T-helper 22 cell (primary cell): ENCODE measurements at places on chromosomes 4 and X.

DNA sequence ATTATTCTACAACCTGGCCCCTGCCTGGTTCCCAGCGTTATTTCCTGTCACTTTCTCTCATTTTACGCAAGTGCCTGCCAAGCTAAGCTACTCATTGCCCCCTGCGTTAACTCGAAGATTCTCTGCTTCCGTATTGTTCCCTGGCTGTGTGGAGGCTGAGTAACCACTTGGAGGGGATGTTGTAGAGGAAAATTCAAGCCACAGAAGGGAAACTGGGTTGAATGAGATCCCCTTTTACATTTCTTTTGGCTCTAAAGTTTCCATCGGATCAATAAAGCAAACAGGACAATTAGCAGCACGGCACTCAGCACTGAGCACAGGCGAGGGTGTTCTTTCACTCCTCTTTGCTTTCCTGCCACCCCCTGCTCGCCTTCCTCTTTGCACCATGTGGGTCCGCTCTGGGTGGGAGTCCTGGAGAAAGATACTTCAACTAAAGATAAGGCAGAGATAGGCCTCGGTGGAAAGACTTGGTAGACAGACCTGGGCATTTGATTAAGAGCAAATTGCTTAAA, 4.2 kb upstream of the TMSB4X start:
- DNase-seq = peak; percentile 51

- DNase-seq = no peak
These were observed 165.2 kb downstream of the CORIN start for GRCh38 chr4:47672696-47673095.

DNA sequence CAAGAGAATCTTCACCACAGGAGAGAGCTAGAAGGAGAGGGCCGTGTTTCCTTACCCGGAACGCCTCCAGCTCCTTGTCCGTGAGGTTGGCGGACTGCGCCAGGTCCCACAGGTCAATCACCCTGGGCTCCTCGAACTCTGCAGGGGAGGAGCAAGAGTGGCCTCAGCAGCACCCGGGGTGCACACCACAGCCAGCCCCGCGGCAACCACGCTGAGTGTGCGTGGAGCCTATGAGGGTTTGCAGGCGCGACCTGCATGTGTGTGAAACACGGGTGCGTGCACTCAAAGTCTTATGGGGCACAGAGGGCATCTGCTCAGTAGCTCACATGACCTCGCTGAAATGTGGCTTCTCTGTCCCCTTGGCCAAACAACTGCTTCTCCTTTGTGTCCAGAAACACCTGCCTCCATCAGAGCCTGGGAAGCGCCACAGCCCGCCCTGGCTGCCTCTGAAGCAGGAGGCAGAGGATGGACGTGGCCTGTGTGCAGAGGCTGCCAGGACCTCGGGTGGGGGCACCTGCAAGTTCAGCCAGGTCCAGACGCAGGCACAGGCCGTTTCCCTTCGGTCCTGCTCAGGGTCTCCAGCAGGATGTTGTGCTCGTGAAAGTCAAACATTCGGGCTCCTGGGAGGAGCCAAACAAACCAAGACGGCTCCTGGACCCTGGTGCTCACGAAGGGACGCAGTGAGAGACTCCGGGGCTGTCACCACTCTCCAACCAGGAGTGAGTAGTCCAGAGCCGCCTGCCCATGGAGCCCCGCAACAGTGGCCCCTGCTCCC, 16.0 kb downstream of the LRPAP1 start:
- no peak for DNase-seq

DNA sequence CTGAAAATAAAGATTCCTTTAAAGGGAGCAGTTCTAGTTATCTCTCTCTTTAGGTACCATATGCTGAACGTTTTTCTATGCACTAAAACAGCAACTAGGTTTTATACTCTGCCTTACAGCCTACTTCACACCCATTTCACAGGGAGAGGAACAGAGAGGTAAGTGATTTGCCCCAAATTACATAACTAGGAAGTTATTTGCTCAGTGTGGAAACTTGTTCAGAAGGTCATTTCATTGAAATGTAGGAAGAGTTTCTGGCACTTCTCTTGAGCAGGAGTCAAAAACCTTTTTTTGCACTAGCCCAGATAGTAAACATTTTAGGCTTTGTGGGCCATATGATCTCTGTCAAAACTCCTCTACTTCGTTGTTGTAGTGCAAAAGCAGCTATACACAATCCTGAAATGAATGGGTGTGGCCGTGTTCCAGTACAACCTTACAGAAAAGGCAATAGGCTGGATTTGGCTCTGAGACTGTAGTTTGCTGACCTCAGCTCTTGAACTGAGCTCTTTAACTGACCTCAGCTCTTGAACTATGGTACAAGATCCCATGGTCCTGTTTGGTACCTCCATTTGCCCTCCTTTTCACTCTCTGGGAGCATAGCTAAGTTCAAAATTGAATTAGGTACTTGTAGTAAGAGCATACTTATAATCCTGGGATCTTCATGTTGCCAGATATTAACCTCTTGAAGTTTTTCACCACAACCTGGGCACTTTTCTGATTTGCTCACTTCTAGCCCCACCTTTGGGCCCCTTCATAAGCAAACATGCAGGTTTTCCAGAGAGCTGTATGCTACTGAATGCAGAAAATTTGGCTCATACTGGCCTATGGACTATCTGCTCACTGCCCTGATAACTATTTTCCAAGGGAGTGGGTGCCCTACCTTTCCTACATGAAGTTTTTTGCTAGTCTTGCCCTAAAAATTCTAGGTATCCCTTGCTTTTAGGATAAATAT, 53.3 kb downstream of the AR start:
- no peak for DNase-seq

DNA sequence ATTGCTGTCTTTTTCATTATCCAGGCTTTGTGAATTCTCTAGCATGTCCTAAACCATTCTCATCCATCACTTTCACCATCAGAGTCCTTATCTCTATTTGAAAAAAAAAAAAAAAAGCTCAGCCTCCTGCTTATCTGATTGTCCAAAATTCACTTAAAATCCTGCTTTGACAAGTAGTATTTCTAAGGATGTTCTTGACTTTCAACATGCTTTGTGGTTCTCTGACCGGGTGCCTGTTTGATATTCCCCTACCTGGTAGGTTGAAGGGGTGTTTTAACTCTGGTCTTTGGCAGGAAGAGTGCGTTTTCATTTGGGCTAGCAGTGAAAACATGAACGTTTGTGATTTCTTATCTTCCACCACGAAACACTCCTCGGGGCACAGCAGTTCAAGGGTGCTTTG, 17.3 kb upstream of the BBS12 start:
- no peak for DNase-seq

GRCh38 chrX:73577361-73577760, 14.4 kb downstream of the CHIC1 start:
- DNase-seq = no peak

DNA sequence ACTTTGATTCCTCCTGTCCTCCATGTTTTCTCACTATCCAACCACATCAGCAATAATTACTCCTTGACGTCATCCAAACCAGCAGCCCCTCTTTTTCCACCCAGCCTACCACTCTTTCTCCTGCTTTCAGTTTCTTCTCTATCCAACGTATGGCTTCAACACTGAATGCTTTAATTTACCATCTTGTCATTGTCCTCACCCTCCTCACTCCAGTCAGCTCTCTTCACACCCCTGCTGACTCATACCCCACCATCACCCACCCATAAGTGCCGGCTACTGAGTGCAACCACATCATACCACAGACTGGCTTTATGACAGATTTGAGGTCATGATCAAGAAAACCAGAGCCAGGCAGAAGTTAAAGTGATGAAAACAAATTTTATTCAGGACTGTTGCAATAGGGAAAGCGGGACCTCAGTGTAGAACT, 9.8 kb upstream of the ANXA5 start:
- DNase-seq = no peak

- no peak for DNase-seq
These were observed 170.9 kb upstream of the CASK start for GRCh38 chrX:42094218-42094617.

- DNase-seq = no peak
These were observed 153.0 kb downstream of the ATOH1 start for GRCh38 chr4:93981594-93981993.

GRCh38 chr4:47703956-47704355, 133.9 kb downstream of the CORIN start:
- DNase-seq = no peak

- DNase-seq = no peak
These were observed 23.2 kb upstream of the ANXA3 start for GRCh38 chr4:78528327-78528726.

DNA sequence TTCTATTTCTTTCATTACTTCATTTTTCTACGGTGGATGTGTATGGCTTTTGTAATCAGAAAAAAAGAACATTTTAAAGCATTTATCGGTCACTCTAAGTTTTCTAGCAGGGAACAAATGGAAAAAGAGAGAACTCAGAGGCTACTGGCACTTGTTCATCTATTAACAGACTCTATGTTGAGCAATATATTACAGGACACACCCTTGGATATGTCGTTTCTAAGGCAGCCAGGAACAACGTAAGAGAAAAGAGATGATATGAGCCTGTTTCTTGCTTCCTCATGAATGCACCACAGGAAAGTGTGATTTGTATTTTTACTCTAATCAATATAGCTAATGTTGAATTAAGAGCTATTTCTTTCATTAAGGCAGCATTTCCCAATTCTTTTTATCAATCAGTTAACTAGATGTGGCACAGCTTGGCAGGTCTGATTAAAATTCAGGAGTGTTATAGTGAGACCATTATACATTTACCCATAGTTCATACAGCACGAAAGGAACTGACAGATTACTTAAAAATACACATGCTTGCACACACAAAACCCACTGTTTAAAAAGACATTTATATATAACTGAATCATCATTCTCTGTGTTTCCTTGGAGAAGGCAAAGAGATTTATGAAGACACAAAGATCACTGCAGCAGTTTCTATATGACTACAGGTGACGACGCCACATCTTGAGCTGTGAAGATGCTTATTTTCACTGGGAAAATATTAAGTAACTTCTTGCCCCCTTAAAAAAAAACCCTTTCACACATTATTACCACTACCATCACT, 13.0 kb downstream of the RAB9B start:
- no peak for DNase-seq

DNA sequence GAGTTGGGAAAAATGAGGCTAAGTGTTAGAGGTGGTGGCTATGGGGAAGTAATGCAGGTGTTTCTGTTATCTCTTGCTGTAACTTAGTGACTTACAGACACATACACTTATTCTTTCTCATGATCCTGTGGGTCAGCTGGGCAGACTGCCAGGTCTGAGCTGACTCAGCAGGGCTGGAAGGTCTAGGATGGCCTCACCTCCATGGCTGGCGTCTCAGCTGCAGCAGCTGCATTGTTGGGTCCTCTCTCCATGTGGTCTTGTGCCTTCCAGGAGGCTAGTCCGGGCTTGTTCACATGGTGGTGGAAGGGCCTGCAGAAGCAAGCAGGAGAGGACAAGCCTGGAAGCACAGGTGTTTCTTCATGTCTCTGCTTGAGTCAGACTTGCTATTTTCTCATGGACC, 172.7 kb downstream of the NHS start:
- DNase-seq = no peak

DNA sequence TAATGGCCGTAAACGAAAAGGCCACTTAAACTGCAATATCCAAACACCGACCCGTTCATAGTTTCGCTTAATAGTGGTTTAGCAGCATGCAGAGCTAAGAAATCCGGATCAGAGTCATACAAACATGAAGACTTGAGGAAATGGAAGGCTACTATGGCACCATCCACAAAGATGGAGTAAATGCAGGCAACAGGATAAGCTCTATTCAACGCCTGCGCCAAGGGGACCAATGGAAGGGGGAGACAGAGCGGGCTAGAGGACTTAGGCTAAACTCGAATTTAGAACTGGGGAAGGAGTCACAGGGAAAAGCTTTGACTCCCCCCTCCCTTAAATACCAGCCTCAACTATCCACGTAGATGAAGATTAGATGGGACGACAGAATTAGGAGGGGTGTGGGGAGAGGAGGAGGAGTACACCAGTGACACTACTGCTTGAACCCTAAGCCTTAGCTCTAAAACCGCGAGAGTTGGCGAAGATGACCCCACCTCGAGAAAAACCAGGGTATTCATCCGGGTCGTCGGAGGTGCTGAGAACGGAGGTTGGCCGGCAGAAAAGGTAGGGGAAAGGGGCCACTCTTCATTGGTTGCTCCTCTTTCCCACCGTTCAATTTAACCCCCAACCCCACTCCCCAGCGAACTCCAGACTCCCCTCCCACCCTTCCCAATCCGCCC, 3.5 kb downstream of the HUWE1 start:
- DNase-seq = peak; percentile 13

DNA sequence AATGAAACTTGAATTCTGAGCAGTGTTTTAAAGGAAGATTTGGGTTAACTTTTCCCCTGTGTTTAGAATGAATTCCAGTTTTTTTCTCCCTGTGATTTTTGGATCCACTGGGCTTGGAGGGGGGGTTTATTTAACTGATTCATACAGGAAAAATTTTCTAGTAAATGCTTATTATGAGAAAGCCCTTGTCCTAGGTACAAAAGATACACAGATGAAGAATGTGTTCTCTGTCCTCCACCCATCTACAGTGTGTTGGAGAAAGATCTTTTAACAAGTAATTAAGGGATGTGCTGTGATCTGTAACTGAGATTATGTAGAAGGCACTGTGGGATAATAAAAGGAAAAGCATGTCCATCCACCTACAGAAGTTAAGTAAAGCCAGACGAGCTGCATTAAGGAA, 103.9 kb downstream of the STIM2 start:
- DNase-seq = no peak

DNA sequence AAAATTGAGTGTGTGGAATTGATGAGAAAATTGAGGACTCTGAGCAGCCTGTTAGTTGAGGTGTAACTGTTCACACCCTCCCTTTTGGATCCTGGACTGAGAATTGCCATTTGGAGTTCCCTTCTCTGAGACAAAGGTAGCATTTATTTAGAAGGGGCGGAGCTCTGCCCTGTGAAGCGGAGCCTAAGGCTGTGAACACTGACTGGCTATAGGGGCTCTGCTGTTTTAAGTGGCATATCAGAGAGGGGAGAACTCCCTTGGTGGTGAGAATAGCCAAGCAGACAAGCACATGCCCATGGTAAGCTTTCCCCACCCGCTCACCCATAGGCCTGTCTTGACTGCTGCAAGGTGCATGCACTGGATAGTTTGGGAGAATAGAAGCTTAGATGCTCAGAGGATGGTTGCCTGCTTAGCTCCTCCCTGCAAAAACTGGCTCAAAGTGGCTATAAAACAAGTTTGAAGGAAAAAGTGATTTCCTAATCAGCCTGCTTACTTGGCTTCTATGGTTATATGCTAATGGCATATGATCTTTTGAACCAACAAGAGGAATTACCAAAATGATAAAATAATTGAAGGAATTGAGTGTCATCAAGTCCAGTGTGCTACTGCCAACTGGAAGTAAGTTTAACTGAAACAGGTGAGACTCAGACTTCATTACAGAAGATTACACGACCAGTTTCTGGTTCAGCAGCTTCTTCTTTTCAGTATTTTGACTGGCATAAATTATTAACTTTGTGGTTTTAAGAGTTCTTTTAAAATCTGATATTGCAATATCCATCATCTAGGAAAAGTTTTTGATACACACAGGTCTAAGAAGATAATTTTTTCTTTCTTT, 108.4 kb downstream of the AFF1 start:
- DNase-seq = no peak

DNA sequence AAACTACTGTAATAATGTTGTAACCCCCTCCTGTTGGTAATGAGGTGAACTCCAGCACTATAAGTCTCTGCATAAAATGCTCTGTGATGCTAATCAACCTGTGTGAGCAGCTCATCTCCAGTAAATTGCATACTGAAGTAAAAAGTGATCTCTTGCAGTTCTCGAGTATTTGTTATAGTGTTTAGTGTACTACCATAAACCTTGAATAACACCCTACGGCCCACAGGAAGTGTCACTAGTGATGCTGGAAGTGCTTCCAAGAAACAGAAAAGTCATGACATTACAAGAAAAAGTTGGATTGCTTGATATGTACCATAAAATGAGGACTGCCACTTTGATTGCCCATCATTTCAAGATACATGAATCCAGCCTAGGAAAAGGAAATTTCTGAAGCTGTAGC, 39.0 kb downstream of the IL15 start:
- no peak for DNase-seq

- no peak for DNase-seq
These were observed 188.1 kb upstream of the BCOR start for GRCh38 chrX:40285876-40286275.
